ENCODE measurements at places on chromosomes 3 and 15.
A peak's percentile ranks its signal among the peaks of the same experiment; 100 is the strongest.

GRCh38 chr3:53996141-53996874 lies 104.6 kb upstream of the SELENOK start:
- DNase-seq: no peak

GRCh38 chr15:69454953-69455352 lies 2.3 kb downstream of the RPLP1 start:
- no peak for DNase-seq

DNA sequence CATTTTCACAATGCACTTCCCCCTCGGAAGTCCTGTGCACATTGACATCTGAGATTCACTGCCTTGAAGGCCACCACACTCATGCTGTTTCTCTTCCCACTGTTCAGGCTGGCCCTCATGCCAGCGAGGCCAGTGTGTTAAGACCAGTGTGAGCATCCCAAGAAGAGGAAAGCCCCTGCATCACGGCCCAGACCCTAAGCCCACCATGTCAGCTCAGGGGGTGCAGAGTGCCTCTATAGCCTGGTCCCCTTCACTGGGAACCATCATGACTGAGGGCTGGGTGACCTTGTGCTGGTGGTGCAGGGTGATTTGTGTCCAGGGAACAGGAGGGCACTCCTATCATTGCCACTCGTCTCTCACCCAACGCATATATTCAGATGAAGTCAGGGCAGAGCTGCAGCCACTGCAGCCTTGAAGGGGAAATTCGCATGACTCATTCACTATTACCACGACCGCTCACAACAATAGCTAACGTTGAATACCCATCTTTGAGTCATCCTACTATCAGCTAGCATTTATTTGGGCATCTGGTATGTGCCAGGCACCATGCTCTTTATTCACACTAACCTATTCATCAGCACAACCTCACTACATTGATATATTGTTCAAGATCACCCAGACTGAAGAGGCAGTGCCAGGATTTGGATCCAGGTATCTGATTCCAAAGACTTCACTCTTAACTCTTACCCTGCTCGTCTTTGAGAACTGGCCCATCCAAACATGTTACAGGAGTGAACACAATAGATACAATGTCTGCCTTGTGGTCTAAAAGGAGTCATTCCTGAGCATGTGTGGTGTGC lies 58.8 kb upstream of the SLC6A11 start:
- no peak for DNase-seq

- DNase-seq: no peak
Observed at GRCh38 chr3:82143661-82144412, 382.4 kb upstream of the GBE1 start.

- no peak for DNase-seq
Observed at GRCh38 chr3:133412183-133413132, 12.6 kb downstream of the BFSP2 start.

GRCh38 chr3:24004171-24004938 lies 59.3 kb downstream of the NR1D2 start:
- no peak for DNase-seq

DNA sequence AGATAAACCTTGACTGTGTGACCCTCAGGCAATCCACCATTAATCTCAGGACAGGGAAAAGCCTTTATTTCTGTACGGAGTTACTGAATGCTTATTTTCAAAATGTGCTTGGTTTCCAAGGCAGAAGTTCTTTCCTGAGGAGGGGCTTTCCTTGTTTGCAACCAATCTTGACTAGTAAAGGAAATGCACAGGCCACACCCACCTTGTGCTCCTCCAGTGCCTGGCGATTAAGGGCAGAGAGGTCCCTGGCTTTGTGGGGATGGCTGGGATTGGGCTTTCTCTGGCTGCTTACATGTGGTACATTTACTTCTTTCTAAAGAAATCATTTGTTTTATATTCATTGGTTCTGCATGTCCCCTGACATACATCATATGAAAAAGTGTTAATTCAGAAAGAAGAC lies 47.8 kb downstream of the ZNF621 start:
- no peak for DNase-seq

DNA sequence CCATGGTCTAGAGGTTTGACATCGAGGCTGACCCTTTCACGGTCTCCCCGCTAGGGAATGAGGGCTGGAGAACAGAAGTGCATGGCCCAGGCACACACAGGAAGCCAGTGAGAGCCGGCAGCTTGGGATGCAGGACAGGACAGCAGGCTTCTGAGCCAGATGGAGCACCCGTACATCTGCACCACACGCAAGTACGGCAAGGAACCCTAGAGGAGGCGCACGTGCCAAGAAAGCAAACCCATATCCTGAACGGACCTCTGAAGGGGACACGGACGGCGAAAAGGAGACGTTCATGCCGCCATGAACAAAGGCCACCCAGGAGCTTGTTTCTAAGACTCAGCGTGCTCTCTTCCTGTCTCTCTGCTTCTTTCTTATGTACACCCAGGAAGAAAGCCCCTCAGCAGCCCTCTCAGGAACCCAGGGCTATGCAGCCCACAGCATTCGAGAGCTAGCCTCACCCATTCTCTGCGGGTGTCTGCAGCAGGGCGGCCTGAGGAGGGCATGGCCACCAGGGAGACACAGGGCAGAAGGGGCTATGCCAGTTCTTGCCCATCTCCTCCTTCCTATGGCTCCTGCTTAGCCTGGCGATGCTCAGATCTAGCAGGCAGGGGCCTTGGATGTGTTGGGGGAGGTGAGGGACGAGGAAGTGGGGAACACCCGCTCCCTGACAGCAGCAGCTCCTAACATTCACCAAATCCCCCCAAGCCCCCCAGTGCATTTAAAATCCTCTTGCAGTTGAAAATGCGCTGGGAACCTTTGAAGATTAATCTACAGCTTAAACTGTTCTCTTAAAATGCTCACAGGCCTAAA lies 81.3 kb downstream of the PCSK6 start:
- no peak for DNase-seq

- DNase-seq: no peak
Observed at GRCh38 chr3:144270100-144270499, 298.5 kb downstream of the DIPK2A start.

DNA sequence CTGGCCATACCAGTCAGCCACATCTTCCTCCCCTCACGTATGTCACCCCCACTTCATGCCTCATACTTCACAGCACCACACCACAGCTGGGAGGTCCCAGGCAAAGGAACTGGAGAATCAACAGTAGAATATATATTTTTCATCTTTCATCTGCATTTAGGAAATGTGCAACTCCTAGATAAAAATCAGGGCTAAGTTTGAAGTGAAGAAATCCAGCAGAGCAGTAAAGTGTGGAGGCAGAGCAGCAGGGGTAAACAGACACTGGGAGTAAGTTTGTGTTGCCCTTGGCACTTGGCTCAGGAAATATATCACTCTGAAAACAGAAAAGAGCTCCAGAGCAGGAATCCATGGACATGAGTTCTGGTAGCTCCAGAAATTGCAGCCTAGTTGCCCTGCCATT lies 2.8 kb upstream of the HERC1 start:
- no peak for DNase-seq

DNA sequence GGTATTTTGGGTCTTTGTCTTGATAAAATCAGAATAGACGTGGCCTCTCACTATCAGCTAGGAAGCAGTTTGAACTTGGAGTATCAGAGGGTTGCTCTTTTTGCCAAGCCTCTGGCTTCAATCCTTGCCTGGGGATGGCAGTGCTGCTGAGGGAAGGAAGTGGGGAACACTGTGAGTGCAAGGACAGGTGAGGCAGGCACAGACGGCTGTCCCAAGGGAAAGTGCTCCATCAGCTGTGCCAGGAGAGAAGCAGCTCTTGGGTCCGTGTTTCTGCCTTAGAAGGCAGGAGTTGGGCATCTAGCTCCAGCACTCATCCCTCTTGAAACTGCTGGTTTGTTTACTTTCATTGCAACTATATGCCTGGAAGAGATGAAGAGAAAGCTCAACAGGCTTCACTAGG lies 33.2 kb downstream of the PML start:
- DNase-seq: no peak

GRCh38 chr3:168493412-168494205 lies 397.9 kb upstream of the GOLIM4 start:
- no peak for DNase-seq

GRCh38 chr15:101504373-101504772 lies 14.9 kb upstream of the PCSK6 start:
- DNase-seq: no peak

GRCh38 chr3:160796813-160797164 lies 40.8 kb downstream of the PPM1L start:
- DNase-seq: peak; percentile 13

GRCh38 chr3:45253316-45253715 lies 27.2 kb upstream of the TMEM158 start:
- peak; percentile 13 for DNase-seq

DNA sequence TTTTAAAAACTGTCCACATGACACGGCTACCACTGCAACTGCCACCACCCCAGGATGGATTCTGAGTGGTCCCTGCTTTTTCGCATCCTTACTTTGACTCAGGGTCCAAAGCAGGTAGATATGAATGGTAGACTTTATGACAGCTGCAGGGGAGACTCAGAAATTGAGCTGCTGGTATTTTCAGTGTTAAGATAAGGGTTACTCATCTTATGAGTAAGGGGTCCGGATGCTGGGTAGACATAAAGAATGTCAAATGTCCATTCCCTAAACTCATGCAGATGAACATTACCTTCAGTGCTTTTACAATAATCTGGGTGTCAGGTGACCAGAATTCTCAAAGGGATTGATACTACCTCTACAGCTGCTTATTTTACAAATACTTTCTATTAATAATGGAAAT lies 25.9 kb upstream of the BBX start:
- DNase-seq: no peak

DNA sequence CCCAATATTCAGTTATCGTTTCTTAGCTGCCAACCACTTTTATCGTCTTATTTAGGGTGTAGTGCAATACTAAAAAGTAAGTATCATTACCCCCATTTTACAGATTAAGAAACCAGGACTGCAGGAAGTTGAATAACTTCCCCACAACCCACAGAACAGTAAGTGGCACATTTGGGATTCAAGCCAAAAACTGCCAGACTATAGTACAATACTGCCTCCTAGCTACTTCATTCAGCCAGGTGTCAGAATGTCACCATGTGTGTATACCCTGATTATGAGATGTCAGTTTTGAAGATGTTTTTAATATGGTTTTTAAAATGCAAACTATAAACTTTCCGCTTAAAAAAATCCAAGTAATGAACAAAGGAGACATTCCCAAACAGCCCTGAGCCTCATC lies 74.2 kb upstream of the PROK2 start:
- DNase-seq: no peak

GRCh38 chr3:128973988-128974564 lies 19.8 kb downstream of the CFAP92 start:
- no peak for DNase-seq

DNA sequence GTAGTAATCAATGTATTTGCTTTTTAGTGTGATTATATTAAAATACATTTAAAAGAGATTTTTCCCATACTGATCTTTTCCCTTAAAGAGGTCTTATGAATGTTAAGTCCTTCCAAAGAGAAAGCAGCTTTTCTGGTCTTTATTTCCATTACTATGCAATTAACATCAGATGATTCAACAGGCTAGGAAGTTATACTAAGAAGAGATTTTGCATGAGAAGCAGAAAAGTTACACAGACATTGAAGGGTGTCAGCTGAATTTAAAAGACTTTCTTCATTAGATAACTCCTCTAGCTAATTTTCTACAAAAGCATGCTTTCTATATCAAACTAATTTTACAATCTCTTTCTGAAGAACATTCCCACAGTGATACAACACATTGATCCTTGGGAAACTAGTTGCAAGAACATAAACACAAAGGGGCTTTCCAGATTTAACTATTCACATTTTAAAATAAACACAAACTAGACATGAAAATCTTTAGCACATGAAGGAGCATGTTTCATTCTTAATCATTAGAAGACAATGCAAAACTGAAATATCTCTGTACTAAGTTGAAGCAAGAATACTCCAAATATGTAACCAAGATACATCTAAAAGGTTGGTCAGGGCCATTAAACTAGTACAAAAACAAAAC lies 965.8 kb downstream of the ROBO1 start:
- no peak for DNase-seq

DNA sequence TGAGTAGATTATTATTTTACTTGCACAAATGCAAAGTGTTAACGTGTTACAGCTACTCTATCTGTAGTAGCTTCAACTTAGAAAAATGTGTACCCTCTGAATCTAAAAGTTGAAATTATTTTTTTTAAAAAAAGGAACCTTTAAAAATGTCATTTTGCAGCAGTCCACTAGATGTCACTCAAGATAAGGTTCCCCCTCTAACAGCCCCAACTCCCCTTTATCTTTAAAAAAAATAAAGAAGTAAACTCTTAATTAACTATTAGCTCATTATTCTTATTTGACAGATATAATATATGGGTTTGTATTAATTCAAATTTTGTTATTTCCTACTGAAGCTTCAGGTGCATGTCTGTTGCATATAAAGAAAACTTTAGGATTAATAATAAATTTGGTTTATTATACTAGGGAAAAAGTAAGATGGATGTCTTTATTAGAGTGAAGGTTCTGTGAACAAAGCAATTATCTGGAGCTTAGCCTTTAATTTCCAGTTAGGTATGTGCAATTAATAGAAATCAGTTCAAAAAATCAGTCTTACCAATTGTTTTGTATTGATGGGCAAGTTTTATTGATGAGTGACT lies 288.5 kb downstream of the VGLL3 start:
- no peak for DNase-seq

- no peak for DNase-seq
Observed at GRCh38 chr15:37490707-37491106, 390.4 kb upstream of the MEIS2 start.

GRCh38 chr15:87614704-87615103 lies 641.8 kb downstream of the NTRK3 start:
- no peak for DNase-seq

DNA sequence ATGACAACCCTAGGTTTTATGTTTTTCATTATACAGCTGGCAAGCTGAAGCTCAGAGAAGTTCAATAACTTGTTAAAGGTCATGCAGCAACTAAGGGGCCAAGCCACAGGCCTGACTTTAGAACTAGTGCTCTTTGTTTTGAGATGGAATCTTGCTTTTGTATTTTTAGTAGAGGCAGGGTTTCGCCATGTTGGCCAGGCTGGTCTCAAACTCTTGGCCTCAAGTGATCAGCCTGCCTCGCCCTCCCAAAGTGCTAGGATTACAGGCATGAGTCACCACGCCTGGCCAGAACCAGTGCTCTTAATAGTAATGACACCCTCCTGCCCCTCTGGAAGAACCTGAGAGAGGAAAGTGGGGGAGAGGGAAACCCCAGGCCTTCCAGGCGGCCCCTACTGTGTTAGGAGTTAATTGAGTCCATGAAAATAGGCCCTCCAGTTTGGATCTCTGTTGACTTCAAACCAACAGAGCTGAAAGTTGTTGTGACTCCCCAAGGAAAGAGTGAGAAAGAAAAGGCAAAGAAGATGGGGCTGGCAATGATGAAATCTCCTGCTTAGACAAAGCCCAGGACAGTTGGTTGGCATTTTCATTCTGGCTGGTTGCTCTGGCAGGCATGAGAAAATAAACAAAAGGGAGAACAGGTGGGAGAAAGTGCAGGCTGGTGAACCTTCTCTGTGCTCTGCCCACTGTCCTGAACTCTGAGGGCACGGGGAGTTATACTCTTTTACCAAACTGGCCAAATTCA lies 3.6 kb upstream of the PRRT3 start:
- no peak for DNase-seq
